Vagina (tissue), 2 donors: ENCODE measurements at places on chromosomes 6 and 20.
A peak's percentile ranks its signal among the peaks of the same experiment; 100 is the strongest.

- no peaks in the 10 kb centered on the region for H3K36me3 ChIP-seq
- H3K27ac ChIP-seq, result no peak overlapping the region
- no peaks in the 10 kb centered on the region for H3K27me3 ChIP-seq
- no peak overlapping the region for H3K4me3 ChIP-seq
Measured at GRCh38 chr20:32158943-32159660, 48.4 kb downstream of the PLAGL2 start.

DNA sequence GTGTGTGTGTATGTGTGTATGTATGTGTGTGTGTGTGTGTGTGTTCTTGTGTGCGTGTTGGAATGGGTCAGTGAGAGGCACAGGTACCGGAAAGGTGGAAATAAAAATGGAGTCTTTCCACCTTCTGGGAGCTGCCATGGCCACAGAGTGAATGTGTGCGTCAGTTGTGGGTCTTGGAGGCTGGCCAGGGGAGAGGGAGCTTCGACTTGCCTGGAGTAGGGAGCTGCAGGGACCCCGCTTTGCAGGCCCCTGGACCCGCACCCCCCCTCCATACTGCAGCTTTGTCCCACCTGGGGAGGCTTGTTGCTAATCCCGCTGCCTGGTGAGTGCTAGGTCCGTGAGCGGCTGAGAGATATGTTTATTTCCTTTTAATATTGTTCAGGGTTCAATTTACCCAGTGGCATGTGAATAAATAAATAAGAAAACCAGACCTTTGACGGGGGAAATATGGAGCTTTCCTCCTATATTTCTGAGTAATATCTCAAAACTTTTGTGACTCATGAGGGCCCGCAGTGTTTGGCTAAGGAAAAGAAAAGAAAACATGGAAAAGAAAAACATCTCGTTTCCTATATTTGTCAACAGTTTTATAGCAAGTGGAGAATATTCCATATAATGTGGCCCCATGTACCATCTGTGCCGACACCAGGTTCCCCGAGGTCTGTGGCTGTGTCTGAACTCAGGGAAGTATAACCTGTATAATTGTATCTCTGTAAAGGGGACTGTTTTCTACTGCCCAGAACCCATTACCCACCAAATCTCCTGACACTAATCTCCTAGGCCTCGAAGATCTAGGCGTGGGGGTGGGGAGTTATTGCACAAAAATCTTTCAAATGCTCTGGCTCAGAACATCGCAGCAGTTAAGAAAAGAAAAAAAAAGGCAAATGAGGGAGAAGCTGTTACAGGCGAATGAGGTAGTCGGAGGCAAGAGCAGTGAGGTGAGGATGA, 24.6 kb upstream of the CCDC167 start:
- H3K4me1 ChIP-seq, result no peaks in the 10 kb centered on the region
- H3K36me3 ChIP-seq, result no peaks in the 10 kb centered on the region
- no peaks in the 10 kb centered on the region for H3K27me3 ChIP-seq
- no peak overlapping the region for H3K4me3 ChIP-seq
- DNase-seq, result no peak

DNA sequence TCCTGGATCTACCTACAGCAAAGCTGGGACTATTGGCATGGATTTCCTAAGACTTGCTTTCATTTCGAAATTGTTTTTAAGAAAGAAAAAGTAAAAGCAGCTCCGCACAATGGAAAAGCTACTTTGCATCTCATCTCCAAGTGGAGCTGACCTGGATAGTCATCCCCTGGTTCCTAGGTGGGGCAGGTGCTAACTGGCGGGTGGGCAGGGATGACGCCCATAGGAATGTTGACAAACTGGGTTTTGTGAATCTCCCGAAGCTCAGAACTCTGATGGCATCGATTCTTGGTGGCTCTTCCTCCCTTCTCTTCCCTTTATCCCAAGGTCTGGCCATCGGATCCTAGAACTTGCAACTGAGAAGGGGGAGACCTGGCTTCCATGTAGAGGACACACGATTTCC, 12.4 kb upstream of the EZR start:
- DNase-seq, result no peak
- H3K36me3 ChIP-seq, result no peaks in the 10 kb centered on the region
- H3K27ac ChIP-seq, result no peak overlapping the region
- H3K27me3 ChIP-seq, result no peaks in the 10 kb centered on the region

DNA sequence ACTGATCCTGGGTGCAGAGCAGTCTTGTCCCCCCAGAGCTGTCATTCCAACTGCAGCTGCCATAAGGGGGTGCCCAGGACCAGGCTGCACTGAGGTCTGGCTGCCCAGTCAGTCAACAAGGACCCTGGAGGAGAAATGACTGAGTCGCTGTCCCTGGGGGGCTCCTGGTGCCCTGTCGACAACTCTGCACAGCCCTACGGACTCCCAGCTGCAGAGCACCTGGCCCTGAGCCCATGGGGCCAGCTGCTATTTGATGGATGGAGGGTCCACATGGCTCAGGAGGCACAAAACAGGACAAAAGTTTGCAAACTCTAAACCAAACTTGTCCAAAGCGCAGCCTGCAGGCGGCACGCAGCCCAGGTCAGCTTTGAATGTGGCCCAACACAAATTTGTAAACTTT, 46.3 kb upstream of the RPS6KA2 start:
- no peaks in the 10 kb centered on the region for H3K36me3 ChIP-seq
- peaks cover 12% of the 10 kb centered on the region for H3K4me1 ChIP-seq
- no peaks in the 10 kb centered on the region for H3K27me3 ChIP-seq
- no peak overlapping the region for H3K4me3 ChIP-seq
- H3K27ac ChIP-seq, result no peak overlapping the region

- H3K4me3 ChIP-seq, result no peak overlapping the region
- no peaks in the 10 kb centered on the region for H3K36me3 ChIP-seq
- no peaks in the 10 kb centered on the region for H3K27me3 ChIP-seq
- no peak overlapping the region for H3K27ac ChIP-seq
Measured at GRCh38 chr6:3533981-3534380, 77.1 kb upstream of the SLC22A23 start.

DNA sequence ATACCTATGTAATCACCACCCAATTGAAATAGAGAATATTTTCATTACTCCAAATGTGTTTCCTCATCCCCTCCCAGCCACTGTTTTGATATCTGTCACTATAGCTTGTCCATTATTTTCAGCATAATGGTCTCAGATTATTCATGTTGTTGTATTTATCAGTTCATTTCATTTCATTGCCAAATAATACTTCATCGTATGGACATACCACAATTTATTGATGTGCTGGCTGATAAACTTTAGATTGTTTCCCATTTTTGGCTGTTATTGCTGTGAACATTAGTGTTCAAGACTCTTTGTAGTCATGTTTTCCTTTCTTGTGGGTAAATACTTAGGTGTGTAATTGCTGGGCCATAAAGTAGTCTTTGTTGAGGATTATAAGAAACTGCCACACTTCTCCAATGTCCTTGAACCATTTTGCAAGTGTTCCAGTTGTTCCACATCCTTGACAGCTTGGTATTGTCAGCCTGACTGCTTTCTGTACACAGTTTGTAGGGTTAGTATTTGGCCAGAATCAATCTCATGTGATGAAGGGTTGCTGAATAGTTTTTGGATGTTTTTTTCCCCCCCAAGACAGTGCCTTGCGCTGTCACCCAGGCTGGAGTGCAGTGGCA, 44.3 kb downstream of the JARID2 start:
- no peak for DNase-seq
- H3K27ac ChIP-seq, result no peak overlapping the region
- H3K4me1 ChIP-seq, result peaks cover 22% of the 10 kb centered on the region
- H3K36me3 ChIP-seq, result no peaks in the 10 kb centered on the region

- H3K27ac ChIP-seq, result no peak overlapping the region
- no peak overlapping the region for H3K4me3 ChIP-seq
- H3K27me3 ChIP-seq, result no peaks in the 10 kb centered on the region
- peaks cover 18% of the 10 kb centered on the region for H3K4me1 ChIP-seq
- no peaks in the 10 kb centered on the region for H3K36me3 ChIP-seq
Measured at GRCh38 chr6:32962213-32962826, 6.1 kb upstream of the BRD2 start.

- H3K36me3 ChIP-seq, result no peaks in the 10 kb centered on the region
- no peaks in the 10 kb centered on the region for H3K27me3 ChIP-seq
- H3K4me3 ChIP-seq, result no peak overlapping the region
Measured at GRCh38 chr6:33840048-33840926, 36.5 kb upstream of the MLN start.

GRCh38 chr6:18395856-18396197, 8.7 kb downstream of the RNF144B start:
- no peak overlapping the region for H3K4me3 ChIP-seq
- no peak for DNase-seq
- no peak overlapping the region for H3K27ac ChIP-seq
- H3K4me1 ChIP-seq, result no peaks in the 10 kb centered on the region
- no peaks in the 10 kb centered on the region for H3K27me3 ChIP-seq
- H3K36me3 ChIP-seq, result no peaks in the 10 kb centered on the region

DNA sequence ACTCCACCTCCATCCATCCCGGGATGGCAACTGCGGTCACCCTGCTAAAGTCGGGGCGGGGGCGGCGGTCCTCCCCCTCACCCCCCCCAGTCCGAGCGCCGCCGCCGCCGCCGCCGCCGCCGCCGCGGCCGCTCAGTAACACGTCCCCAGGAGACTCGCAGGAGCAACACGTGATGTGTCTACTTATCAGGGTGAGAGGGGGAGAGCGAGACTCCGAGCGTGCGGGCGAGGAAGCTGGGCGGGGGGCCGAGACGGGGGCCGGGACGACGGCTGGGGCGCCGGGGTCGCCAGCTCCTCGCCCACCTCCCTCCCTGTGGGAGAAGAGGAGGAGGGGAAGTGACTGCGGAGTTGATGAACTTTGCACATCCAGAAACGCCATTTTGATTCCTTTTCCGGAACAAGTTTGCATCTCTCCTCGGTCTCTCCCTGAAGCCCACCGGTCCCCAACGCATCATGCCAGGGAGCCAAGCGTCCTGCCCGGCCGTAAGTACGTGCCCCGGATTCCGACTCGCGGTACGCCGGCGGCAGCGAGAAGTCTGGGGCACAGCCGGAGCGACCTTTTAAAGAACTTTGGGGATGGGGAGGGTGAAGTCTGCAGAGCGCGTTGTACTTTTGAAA, at the start of gene RREB1:
RREB1 (plus strand) TSS at position 384 of the 618 bp plus-strand sequence. CDS start 73,951 bp downstream, outside the sequence.
- peak within 1 kb of the TSS; percentile 95 for H3K27ac ChIP-seq
- peaks cover 11% of the 10 kb centered on the region for H3K4me1 ChIP-seq
- H3K36me3 ChIP-seq, result no peaks in the 10 kb centered on the region
- no peaks in the 10 kb centered on the region for H3K27me3 ChIP-seq
- no peak for DNase-seq
- H3K4me3 ChIP-seq, result peak within 1 kb of the TSS; percentile 63

- H3K27ac ChIP-seq, result no peak overlapping the region
- H3K4me3 ChIP-seq, result no peak overlapping the region
- H3K36me3 ChIP-seq, result no peaks in the 10 kb centered on the region
- no peak for DNase-seq
- no peaks in the 10 kb centered on the region for H3K27me3 ChIP-seq
Measured at GRCh38 chr6:149311766-149312165, 5.7 kb upstream of the TAB2 start.

DNA sequence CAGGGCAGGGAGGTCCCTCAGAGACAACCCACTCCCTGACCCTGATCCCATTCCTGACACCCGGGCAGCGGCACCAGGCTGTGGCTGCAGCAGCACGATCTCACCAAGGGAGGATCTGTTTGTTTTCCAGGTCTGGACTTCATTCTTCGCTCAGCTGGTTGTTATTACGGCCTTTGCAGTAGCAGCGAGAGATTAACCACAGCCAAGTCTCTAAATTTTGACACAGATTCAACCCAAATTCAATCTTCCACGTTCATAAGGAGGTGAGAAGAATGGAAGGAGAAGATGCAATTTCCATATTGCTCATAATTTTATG, 91.1 kb upstream of the THBS2 start:
- no peak for DNase-seq
- no peaks in the 10 kb centered on the region for H3K36me3 ChIP-seq
- H3K27ac ChIP-seq, result no peak overlapping the region
- H3K4me3 ChIP-seq, result no peak overlapping the region

DNA sequence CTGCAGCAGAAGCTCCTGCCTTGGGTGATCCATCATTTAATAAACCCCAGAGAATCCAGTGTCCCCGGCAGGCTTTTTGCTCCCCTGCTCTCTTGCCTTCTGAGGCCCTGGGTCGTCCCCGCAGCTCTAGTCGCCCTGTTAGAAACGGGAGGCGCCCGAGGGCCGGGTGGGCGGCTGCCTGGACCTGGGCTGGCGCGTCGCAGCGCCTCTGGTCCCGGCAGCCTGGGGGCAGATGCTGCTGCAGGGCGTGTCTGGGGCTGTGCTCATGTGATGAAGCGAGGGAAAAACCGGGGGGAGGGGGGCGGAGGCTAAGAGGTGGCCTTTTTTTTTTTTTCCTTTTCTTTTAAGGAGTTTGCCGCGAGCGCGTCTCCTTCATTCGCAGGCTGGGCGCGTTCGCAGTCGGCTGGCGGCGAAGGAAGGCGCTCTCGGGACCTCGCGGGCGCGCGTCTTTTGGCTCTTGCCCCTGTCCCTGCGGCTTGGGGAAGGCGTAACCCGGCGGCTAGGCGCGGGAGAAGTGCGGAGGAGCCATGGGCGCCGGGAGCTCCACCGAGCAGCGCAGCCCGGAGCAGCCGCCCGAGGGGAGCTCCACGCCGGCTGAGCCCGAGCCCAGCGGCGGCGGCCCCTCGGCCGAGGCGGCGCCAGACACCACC, 394 bp downstream of the AKAP12 start:
- H3K4me3 ChIP-seq, result peak overlapping the region; percentile 90
- H3K4me1 ChIP-seq, result peaks cover 4% of the 10 kb centered on the region
- H3K27ac ChIP-seq, result peak overlapping the region; percentile 93
- DNase-seq, result no peak

GRCh38 chr6:52190409-52190808, 4.2 kb downstream of the IL17A start:
- no peaks in the 10 kb centered on the region for H3K27me3 ChIP-seq
- DNase-seq, result no peak
- no peaks in the 10 kb centered on the region for H3K4me1 ChIP-seq
- H3K36me3 ChIP-seq, result no peaks in the 10 kb centered on the region
- no peak overlapping the region for H3K27ac ChIP-seq

DNA sequence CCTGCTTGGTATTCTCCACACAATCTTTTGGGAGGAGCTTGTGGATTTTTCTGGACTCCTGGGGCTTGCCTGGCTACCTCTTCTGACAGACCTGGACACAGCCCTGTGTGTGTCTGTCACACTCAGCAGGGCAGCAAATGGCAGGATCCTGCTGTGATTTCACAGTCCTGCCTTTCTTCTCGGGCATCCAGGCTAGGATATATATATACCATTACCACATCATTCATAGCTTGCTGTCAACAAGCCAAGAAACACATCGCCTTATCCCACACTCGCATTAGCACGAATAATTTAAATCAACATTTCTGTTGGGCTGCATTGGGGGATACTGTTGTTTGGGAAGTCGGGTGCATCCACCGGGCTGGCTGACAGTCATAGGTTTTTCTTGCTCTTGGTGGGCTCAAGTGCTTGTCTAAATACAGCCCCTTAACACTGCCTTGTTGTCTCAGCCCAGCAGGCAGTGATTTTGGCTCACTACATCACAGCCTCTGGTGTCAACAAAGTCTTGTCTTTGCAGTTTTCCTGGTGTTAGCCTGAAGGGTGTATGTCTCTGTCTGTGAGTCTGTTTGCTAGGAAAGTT, 154.9 kb upstream of the FERMT1 start:
- H3K27ac ChIP-seq, result no peak overlapping the region
- no peaks in the 10 kb centered on the region for H3K27me3 ChIP-seq
- no peak for DNase-seq
- H3K4me1 ChIP-seq, result no peaks in the 10 kb centered on the region
- no peaks in the 10 kb centered on the region for H3K36me3 ChIP-seq
